ENCODE measurements at places on chromosomes 11 and 22.

- DNase-seq = no peak
Measured at GRCh38 chr11:68503251-68503687, 42.7 kb downstream of the PPP6R3 start.

DNA sequence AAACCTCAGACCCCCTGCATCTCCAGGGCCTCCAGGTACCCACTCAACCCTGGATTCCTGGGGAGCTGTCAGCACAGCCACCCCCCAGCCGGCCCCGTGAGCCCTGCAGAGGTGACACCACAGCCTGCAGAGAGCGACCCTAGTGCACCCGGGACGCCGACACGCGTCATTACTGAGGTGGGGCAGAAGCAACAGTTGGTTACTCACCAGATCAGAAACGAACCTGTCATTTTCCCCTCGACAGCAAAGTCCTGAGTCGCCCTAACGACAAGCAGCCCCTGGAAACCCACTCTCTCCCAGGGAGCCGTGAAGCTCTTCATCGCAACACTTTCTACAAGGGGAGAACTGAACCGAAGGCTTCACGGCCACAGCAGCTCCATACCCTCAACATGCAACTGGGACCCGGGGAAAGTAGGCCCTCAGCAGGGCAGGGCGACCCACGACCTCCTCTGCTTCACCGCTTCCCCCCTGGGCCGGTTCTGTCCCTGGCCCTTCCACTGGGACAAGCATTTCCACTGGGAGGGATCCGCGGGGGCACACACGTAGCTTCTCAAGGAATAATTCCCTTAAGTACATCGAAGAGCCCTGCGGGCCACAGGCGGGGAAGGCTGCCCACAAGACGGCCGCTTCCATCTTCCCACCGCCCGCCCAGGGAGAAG is 1.6 kb downstream of the BRD1 start:
- no peak for DNase-seq

GRCh38 chr11:90426442-90426841 is 203.6 kb upstream of the CHORDC1 start:
- no peak for DNase-seq

DNA sequence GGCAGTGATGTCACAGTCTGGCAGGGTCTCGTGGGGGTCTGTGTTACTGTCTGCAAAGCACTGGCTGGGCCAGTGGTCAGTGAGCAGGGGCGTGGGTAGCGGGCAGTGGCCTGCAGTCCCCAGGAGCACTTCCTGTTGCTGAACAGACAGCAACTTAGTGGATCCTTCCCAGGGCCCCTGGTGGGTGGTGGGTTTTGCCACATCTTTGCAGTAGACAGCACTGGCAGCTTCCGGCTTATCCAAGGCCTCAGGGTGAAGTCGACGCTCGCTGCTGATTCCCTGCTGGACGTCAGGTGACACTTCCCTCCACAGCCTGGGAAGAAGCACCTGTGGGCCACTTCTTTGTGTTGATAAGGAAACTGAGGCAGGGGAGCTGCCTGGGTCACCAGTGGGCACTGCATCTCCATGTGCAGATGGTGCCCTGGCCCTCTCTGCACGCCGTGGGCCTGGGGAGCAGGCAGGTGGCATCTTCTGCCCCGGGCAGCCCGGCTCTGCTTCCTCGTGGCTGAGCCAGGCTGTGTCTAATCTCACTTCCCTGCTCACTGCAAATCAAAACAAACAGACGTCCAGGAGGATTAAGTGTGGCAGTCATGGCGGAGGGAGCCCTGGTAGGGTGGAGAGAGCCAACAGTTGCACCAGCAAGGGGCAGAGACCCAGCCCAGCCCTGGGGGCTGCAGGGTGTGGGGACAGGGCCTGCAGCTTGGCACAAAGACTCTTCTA is 79.8 kb downstream of the KCNQ1 start:
- DNase-seq = no peak

- no peak for DNase-seq
Measured at GRCh38 chr11:72460091-72460647, 25.8 kb upstream of the CLPB start.

DNA sequence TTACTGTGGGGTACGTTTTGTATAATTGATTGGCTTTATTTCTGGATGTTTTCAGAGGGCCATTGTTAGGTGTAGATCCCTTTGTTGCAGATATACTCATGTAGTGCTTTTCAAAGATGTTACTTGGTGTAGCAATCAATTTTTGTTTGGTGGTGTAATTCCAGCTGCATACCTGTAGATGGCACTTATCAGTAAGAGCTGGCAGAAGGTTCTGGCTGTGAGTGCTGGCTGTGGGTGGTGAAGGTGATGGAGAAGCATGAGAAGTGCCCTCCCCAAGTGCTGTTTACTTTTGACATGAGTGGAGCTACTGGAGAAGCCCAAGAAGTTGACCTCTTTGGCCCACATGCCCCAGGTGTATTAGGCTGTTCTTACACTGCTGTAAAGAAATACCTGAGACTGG is 1074.9 kb downstream of the FAM181B start:
- no peak for DNase-seq

GRCh38 chr11:12430351-12430750 is 53.0 kb downstream of the PARVA start:
- DNase-seq = no peak

DNA sequence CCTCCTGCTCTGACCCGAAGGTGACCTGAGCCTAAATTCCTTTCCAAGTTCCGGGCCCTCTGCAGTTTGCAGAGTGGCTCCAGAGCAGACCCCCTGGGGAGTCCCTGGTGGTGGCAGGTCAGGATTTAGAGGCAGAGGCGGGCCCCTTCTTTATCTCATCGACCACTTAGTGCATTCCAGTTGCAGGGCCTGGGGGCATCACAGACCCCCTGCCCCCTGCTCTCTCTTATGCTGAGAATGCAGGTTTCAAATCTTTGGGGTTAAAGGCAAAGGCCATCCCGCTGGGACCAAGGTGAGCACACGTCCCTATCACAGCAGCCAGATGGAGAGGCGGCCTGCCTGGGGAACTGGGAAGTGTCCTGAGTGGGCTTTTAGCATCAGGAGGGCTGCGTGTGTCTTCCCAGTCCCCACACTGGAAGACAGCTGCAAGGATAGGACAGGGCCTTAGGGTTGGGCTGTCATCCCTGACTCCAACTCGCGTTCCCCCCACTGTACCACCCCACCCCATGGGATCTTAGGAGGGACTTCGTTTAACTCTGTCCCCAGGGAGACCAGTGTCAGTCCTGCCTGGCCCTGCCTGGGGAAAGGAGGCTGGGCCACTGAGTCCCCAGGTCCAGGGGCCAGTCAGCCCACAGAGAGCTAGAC is 11.3 kb downstream of the DERL3 start:
- DNase-seq = no peak
